Hypothalamus (tissue), 51 donors: ENCODE measurements at places on chromosomes 3 and 15.

- no peak for DNase-seq
Measured at GRCh38 chr3:23325466-23326065, 122.4 kb downstream of the UBE2E2 start.

- no peak for DNase-seq
Measured at GRCh38 chr3:63193647-63194046, 84.5 kb upstream of the SYNPR start.

- DNase-seq: no peak
Measured at GRCh38 chr15:60155661-60156060, 151.6 kb downstream of the FOXB1 start.

DNA sequence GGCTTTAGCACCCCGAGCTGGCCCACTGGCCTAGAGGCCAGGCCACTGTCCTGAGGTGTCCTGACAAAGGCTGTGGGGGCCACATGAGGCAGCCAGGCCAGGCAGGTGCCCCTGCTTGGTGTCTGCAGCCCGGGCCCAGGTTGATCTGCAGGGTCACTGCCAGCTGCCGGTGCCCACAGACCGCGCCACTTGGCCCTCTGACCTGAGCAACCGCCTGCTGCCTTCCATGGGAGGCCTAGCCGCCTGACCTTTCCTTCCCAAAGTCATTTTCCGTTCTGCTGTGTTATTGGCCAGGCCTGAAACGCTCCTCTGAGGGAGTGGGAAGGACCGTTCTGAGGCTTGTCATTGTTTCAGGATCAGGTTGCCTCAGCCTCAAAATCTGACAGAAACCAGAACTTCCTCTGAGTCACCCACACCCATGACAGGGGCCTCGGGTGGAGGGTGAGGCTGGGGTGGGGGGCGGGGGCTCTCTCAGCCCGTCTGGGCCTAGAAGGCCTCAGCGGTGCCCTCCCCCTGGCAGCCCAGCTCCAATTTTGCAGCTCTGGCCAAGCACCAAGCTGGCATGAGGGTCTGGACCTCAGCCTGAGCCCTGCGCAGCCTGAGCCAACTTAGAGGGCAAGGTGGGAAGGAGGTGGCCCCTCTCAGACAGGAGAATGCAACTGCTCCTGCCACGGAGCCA is 140.7 kb upstream of the MEF2A start:
- no peak for DNase-seq

- no peak for DNase-seq
Measured at GRCh38 chr3:174169736-174170135, 689.4 kb upstream of the NAALADL2 start.
